ENCODE measurements at places on chromosomes 5 and 9.

DNA sequence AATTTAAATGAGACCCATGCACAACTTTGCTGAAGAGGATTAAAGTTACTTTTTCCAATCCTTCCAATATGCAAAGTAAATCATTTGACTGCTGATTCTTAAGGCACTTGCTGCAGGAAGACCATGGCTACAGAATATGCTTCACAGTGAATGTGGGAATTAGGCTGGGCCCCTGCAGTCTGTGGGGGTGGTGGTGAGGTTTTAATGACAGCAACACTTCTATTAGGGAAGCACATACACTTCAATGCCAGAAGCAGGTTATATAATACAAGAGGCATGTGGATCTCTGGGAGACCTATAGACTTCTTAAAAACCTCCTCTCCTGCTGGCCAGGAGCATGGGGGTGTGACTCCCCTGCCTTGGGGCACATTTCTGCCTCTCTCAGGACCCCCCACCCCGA lies 124.5 kb upstream of the KLF9 start:
- DNase-seq: no peak

DNA sequence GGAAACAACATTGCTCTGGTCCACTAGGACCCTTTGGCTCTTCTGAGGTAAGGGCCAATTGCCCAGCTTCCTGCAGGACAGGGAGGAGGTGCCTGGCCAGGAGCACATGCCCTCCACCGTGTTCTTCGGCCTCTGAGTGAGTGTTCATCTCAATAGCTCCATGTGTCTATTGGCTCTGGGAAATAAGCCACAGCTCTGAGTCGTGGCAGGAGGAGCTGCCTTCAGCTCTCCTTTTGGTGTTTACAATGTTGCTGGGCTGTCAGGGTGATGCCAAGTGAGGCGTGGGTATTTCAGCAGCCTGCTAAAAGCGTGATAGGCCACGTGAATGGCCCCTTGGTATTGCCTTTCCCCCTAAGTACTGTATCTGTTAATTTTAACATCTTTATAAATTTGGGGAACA lies 26.6 kb downstream of the GADD45G start:
- no peak for DNase-seq

GRCh38 chr9:72480921-72481320 lies 40.5 kb upstream of the TMC1 start:
- DNase-seq: no peak

GRCh38 chr9:121754655-121755436 lies 103.4 kb downstream of the DAB2IP start:
- DNase-seq: no peak

DNA sequence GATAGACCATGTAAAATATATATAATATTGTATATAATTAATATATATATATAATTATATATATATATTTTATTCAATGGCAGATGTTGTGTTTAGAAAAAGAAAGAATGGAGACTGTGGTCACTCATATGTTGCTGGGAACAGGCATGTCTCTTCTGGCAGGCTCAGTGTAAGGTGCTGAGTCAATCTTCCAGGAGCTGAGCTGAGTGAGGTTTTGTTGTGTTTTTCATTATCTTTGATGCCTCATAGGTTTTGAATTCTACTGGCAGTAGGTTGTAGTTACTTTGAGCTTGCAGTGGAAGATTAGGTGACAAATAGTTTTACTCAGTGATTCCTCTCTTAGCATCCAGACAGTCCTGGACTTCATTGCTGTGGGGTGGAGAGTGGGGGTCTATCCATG lies 561.3 kb downstream of the IRX1 start:
- DNase-seq: no peak

- no peak for DNase-seq
Observed at GRCh38 chr5:127375124-127375523, 84.5 kb downstream of the MEGF10 start.

DNA sequence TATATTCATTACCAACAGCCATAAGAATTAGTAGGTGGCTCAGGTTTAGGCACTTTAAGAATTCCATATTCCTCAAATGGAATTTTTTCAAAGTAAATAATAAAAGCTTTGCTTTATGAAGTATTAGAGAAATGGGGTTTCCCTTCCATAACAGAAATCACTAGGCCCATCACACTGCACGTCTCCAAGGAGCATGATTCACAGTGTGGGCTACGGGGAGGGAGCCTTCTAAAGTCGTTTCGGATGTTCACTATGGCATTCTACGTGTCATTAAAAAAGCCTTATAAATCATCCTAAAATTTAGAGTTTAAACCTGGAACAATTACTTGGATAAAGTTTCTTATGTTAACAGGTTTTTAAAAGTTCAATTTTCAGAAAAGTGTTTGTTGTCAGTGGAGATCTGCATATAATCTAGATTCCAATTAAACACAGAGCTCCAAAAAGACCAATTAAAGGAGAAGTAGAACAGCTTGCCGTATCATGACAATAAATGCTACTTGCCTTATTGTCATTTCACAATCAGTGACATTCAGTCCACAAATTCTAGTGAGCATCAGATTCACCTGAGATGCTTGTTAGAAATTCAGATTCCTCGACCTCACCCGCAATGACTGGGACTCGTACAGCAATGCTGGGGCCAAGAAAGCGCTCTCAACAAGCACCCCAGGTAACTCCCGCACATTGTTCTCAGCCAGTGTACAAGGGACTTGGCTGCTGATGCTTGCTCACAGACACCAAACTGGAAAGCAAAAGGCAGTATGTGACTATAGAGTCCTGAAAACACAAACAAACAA lies 115.7 kb downstream of the NFIB start:
- DNase-seq: no peak

DNA sequence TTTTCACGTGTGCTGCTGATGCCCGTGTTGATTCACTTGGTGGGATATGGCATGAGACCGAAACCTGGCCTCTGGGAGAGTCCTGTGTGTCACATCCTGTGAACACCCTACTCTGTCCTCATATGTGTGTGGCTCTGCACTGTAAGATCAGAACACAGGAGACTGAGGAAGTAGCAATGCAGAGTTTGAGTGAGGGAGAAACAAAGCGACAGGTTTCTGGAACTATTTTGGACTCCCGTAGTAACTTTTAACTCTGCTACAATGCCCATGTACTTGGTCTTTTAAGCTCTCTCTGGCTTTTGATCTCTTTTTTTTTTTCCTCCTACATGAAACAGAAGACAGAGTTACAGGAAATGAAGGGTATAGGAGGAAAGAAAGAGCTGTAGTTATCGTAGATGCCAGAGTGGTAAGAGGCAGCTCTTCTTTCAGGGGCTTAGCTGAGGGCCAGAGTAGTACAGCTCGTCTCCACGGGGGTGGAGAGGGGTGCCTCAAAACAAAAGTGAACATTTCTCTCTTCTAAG lies 26.6 kb downstream of the GRAMD2B start:
- DNase-seq: peak; percentile 11

- no peak for DNase-seq
Observed at GRCh38 chr9:69086769-69087168, 51.2 kb downstream of the FXN start.

DNA sequence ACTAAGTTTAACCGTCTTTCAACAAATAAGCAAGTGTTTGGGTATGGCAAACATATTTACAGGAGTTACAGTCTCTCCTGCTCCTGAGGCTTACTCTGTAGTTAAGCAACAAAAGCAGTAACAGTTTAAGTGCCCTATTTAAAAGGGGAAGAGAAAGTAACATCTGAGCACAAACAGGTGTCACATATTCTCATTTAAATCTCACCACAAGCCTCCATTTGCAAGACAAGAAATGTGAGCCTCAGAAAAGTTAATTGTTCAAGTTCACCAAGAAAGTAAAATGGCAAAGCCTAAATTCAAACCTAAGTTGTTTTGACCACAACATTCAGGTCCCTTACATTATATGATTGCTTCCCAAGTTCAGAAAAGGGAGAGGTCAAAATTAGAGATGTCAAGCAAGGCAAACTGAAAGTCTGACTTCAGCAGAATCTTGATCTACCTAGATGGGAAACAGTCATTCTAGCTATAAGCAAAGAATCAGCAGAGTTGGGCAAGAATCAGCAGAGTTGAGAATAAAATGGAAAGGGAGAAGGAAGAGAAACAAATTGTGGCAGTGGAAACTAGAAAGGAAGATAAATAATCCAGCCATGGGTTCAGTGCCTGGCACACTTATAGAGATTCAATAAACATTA lies 93.4 kb downstream of the STRBP start:
- no peak for DNase-seq

- no peak for DNase-seq
Observed at GRCh38 chr5:39337252-39337915, 26.9 kb downstream of the C9 start.

GRCh38 chr9:69188975-69189374 lies 14.9 kb downstream of the TJP2 start:
- no peak for DNase-seq

GRCh38 chr5:1501372-1502045 lies 22.3 kb downstream of the LPCAT1 start:
- no peak for DNase-seq

DNA sequence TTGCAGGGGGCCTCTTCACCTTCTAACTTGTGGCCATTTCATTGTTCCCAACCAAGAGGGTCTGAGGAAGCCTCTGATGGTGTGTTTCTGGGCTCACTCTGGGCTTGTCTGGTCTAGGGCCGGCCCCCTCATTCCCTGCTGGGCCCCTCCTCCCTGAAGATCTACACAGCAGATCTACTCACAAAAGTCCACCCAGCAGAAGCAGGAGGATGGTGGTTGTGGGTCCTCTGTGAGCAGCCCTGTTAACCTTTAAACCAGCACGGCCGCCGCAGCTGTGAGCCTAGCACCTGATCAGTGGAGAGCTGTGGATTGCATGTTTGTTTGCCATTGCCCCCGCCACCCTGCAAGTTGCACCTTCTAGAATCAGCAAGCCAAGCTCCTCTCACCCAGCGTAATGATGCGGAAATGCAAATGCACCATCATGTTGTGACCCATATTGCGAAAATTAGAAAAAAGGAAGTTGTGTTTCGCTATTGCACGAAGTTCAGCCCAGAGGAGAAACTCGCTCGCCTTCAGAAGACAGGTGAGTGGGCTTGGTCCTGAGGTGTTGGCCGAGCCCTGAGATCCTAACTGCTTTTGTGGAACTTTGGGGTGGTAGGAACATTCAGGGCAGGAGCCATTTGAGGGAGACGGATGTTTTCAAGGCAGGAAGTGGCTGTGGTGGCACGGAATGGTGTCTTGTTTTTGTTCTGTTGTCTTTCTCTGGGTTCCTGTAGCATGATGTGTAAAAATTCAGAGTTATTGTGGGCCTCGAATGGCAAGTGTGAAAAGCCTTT lies 16.7 kb downstream of the FGD3 start:
- DNase-seq: peak; percentile 52

GRCh38 chr5:158898185-158899177 lies 201.2 kb downstream of the EBF1 start:
- no peak for DNase-seq

DNA sequence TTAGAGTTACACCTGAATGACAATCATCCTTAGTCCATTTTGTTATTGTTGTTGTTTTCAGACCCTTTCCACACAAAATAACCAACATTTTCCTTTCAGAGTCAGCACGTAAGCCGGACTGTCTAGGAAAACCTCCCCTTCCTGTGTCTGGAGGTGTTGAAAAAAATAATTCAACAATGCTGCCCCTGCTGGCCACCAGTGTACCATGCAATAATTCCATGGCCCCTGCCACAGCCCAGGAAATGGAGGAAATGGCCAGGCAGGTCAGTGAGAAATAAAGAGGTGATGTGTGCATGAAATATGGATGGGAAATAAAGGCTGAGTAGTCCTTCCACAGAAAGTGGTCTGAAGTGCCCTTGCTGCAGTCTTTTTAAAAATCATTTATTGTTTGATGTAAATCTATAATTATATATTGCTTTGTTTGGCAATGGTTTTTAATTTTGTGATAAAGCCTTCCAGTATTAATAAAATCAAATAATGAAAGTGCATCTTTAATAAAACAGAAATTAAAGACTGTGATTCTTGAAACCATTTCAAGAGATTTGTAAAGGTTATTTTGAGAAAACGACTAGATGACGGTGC lies 152.8 kb upstream of the PAPPA start:
- no peak for DNase-seq

DNA sequence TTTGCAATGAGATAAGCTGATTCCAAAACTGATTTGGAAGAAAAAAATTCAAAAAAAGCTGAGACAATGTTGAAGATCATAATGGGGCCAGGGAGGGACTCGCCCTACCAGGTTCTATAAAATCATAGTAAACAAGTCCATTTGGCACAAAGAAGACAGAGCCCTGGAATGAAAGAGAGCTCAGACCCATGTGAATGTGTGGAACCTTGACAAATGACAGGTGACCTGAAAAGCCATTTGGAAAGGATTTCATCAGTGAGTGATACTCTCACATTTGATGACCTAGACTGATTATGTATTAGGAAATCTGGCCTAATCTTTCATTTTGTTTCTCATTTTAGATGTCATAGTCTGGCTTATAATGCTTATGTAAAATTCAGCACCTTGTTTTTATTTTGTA lies 26.8 kb downstream of the SPTAN1 start:
- no peak for DNase-seq

DNA sequence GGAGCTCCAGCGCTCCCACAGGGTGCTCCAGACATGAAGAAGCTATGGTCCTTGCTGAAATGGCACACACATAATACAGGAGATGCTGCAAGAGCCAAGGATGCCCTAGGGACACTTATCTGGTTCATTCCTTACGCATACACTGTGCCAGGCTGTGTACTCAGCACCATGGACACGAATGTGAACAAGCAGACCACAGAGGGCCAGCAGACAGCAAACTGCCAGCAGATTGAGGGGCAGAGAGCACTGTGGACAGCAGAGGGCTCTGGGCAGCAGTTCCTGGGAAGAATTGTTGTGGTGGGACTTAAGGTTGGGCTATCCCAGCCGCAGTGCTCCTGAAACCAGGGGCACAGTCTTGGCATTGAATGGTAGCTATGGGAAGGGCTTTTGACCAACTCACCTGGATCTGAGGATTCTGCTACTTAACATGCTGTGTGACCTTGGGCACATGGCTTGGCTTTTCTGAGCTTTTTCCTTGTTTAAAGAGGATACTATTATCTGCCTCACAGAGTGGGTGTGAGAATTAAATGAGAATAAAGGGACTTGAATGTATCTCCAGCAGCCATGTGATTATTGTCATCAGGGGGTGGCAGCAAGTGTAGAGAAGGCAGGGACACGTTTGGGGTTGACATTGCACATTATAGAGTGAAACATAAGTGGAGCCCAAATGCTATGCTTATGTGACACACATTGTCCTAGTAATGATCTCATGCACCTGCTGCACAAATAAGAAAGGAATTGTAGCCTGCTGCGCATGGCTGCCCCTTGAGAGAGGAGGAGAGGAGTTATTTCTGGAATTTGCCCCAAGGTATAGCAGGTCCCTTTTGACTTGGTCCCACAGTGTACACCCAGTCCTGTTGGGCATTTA lies 30.1 kb downstream of the PPARGC1B start:
- DNase-seq: no peak

- DNase-seq: no peak
Observed at GRCh38 chr5:36161361-36161760, 9.4 kb downstream of the SKP2 start.

DNA sequence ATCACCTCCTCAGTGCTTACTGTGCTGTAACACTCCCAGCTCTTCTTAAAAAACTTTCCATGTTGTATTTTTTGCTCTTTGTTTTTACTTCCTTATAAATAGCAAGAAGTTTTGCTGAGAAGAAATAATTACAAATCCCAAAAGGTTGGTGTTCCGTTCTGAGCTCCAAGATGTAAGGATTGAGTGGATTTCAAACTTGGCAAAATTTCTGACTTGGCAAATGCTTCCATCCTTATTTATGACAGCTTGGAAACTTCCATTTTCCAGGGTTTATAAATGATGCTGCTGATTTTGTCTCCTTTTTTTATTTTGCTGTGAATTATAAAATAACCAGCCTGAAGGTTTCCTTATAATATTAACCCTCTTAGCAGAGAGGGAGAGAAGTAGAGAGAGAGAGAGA lies 151.9 kb downstream of the NTRK2 start:
- DNase-seq: no peak

GRCh38 chr9:16010221-16010620 lies 457.4 kb downstream of the CCDC171 start:
- DNase-seq: no peak
